ENCODE measurements at places on chromosomes 4 and X.
A peak's percentile ranks its signal among the peaks of the same experiment; 100 is the strongest.

DNA sequence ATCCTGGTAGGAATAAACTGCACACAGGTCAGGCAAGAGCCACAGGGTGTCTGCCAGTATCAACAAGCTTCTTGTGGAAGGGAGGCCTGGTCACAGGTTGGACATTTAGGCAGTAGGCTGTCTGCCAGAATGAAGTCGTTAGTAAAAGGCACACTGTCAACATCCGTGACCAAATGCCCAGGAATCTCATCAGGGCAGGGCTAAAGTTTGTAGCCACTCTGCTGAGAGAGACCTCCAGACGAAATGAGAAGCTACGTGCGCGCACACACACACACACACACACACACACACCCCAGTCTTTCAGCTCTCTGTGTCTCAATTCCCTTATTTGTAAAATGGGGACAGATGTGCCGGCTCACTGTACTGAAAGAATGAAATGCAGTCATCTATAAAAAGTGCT lies 408.7 kb upstream of the ZFP42 start:
- DNase-seq = no peak

GRCh38 chrX:54933150-54933826 lies 12.7 kb downstream of the TRO start:
- DNase-seq = no peak

DNA sequence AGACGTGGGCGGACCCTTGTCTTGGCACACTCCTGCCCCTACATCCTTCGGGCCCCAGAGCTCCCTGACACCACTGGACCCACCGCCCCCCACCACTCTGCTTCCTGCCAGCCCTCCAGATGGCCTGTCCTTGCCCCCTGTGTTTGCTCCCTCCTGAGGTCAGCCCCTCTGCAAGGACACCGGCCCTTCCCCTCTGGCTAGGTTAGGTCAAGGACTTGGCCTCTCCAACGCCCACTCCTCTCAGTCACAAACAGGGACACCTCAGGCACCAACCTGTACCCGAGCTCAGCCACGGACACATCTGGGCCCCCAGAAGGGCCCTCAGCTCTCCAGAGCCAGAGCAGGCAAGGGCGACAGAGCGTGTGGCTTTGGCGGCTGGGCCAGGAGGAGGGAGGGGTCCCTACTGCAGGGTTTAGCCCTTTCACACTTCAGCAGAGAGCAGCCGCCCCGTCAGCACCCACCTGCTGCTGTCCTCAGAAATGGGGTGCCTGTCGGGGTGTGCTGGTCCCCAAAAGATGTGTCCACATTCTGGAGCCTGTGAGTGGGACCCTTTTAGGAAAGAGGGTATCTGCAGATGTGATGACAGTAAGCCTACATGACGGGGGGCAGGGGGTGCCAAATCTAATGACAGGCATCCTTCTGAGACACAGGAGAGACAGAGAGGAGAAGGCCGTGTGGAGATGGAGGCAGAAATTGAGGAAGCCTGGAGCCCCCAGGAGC lies 23.5 kb upstream of the DUSP9 start:
- DNase-seq = no peak

GRCh38 chrX:44043496-44043895 lies 70.3 kb upstream of the NDP start:
- no peak for DNase-seq

GRCh38 chr4:169861593-169861992 lies 103.8 kb upstream of the HPF1 start:
- no peak for DNase-seq

- no peak for DNase-seq
Measured at GRCh38 chrX:137052643-137053235, 18.9 kb upstream of the GPR101 start.

- DNase-seq = no peak
Measured at GRCh38 chr4:15498356-15498755, 28.7 kb downstream of the CC2D2A start.

DNA sequence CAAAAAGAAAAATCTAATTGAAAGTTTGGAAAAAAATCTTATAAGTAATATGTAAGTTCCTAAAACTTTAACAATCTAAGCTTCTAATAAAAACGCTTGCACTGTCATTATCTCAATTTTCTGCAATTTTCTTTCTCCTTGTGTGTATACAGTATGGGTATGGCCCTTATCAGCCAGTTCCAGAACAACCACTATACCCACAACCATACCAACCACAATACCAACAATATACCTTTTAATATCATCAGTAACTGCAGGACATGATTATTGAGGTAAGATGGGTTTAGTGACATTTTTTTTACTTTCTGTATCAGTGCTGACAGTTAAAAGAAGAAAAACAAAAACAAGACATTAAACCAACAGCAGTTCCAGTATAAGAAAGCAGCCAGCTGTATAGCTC lies 4.9 kb downstream of the STATH start:
- DNase-seq = no peak

- DNase-seq = no peak
Measured at GRCh38 chr4:102918859-102919258, 50.1 kb downstream of the CISD2 start.

DNA sequence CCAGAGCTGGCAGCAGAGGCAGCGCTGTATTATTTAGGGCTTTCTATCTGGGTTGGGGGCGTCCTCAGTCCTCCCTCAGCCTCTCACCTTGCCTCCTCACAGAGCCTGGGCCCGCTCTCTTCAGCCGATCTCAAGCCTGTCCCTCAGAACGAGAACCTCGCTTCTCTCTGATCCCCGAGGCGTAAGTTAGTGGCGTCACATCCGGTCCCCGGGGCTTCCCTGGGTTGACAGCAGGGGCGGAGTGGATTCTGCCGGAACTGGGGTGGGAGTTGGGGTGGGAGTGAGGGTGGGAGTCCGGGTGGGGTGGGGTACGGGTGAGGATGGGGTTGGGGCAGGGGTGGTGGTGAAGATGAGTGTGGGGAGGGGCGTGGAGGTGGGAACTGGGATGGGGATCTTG lies at the start of gene MAGEA10:
Gene MAGEA10 (minus strand): TSS at position 190 of the 397 bp plus-strand sequence. CDS start 2,957 bp downstream, outside the sequence.
- DNase-seq = no peak

DNA sequence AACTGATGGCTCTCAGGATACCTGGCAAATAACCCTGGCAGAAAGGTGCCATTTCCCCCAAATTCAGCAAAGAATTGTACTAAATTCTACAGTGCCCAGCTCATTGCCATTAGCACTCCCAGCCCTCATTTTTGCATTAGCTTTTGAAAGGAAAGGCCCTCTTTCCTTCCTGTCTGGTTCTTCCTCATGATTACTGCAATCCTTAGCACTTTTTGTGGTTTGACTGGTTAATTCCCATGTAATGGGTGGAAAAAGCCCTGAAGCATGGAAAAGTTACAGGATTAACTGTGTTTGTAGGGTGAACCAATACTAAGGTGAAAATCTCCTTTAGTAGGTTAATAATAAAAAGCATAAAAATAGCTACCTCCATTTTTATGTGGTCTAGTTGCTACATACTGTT lies 139.5 kb downstream of the NPNT start:
- no peak for DNase-seq

DNA sequence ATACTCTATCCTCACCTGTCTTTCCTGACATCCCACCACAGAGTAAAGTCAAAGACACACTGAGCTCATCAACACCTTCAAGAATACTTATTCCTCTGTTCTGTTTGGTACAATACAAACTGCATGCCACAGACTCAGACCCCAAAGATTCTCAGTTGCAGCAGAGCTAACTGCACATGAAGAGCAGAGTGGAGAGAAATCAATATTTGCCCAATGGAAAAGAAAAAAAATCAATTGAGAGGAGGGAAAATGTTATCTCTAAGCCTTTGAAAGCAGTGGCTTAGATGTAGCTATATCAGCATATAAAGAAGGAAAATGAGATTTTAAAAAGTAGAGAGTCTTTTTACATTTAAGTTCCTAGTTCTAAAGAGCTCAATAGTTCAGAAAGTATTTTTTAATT lies 180.2 kb downstream of the NWD2 start:
- no peak for DNase-seq

DNA sequence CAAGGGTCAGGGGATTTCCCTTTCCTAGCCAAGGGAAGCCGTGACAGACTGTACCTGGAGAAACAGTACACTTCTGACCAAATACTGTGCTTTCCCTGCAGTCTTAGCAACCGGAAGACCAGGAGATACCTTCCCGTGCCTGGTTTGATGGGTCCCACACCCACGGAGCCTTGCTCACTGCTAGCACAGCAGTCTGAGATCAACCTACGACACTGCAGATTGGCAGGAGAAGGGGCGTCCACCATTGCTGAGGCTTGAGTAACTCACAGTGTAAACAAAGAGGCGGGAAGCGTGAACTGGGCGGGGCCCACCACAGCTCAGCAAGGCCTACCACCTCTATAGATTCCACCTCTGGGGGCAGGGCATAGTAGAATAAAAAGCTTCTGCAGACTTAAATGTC lies 48.7 kb upstream of the SRD5A3 start:
- DNase-seq = no peak

GRCh38 chr4:25900310-25900709 lies 13.7 kb upstream of the SMIM20 start:
- no peak for DNase-seq

DNA sequence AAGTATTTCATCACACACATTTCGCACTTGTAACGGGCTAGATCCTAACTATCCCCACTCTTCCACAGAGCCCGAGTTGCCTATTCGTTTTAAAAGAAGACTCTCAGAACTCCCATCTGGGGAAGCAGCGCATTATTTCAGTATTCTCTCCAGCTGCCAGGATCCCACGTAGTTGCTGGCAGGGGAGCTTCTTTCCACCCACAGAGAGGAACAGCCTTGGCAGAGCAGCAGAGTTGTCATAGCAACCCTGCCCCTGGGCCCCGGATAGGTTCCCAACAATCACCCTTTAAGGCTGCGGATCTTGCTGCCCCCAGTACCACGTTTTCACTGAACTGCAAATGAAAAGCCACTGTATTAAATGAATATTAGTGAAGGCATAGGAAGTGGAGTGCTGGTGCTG lies 106.7 kb downstream of the GPM6A start:
- no peak for DNase-seq

- no peak for DNase-seq
Measured at GRCh38 chr4:80202741-80203553, 5.6 kb downstream of the PRDM8 start.

DNA sequence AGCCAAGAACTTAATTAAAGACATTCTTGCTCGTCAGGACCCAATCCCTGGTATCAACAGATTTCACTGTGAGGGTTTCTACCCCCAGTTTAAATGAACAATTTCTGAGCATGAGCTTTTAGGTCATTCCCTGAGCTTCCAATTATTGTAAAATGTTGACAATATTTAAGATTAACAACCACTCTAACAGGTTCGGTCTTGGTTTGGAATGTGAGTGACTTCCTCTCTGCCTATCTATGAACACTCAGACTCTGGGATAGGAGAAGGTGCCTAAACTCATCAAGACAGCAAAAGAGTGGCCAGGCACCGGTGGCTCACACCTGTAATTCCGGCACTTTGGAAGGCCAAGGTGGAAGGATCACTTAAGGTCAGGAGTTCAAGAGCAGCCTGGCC lies 82.9 kb upstream of the TMEM150C start:
- DNase-seq = no peak

- no peak for DNase-seq
Measured at GRCh38 chr4:155615081-155615887, 51.4 kb upstream of the GUCY1A1 start.

GRCh38 chr4:186204103-186204559 lies 12.8 kb downstream of the CYP4V2 start:
- no peak for DNase-seq

DNA sequence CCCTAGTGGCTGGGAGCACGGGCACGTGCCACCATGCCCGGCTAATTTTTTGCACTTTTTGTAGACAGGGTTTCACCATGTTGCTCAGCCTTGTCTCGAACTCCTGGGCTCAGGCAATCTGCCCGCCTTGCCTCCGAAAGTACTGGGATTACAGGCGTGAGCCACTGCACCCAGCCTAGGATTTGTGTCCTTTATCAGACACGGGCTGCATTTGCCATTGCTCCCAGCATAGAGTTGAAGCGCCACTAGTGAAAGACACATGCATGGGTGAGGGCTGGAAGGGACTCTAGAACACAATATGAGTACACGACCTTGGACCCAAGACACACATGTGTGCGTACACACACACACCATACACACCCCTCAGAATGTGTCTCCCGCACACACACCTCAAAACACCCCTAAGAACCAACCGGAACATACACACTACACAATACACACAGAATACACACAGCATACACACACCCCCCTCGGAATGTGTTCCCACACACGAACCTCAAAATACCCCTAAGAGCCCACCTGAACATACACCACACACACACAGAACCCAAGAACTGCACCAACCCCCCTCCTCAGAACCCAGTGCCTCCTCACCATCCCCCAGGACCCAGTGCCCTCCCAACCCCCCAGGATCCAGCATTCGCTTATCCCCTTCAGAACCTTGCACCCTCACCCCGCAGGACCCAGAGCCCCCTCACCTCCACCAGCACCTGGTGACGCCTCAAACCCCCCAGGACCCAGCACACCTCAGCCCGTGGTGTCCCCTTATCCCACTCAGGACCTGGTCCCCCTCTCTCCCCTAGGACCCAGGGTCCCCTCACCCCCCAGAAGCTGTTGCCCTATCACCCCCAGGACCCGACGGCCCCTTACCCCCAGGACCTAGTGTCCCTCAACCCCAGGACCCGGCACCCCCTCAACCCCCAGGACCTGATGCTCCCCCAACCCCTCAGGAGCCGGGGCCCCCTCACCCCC lies 1.0 kb downstream of the TNIP2 start:
- DNase-seq = no peak

DNA sequence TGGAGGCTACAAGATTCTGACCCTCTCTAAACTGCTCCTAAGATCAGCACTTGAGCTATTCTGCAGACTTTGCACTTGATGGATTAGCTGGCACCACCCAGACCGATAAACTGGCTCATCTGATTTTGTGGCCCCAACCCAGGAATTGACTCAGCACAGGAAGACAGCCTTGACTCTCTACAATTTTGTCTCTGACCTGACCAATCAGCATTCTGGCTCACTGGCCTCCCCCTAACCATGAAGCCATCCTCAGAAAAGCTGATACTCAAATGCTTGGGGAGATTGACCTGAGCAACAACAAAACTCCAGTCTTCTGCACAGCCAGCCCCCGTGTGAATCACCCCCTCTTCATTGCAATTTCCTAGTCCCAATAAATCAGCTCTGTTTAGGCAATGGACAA lies 195.4 kb upstream of the PPP1R2C start:
- DNase-seq = no peak

DNA sequence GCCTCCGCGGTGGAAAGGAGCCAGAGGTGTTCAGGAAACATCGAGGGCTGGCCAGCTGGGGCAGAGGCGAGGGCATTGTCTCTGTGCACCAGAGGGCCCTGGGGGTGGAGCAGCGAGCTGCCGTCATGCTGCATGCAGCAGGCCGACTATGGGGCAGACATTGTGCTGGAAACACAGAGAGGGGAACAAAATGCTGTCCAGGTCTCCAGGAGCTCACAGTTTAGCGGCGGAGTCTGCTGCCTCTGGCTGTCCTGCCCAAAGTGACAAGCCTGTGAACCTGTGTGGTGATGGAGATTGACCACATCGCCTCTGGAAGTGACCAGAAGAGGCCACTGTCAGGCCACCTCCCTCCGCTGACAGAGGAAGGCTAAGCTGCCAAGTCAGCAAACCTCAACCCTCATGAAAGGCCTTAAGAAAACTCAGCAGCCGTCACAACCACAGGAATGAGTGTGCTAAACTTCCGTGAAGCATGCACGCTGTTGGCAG lies 20.1 kb upstream of the SASH3 start:
- DNase-seq = peak; percentile 79
